NAMALWA (cell line): ENCODE measurements at places on chromosomes 1 and 21.

GRCh38 chr1:192506741-192507155, 68.8 kb upstream of the RGS1 start:
- DNase-seq, result peak; percentile 67

GRCh38 chr1:23419180-23419579, 5.4 kb downstream of the TCEA3 start:
- no peak for DNase-seq

- no peak for DNase-seq
Measured at GRCh38 chr1:10736634-10737586, 59.5 kb downstream of the CASZ1 start.

DNA sequence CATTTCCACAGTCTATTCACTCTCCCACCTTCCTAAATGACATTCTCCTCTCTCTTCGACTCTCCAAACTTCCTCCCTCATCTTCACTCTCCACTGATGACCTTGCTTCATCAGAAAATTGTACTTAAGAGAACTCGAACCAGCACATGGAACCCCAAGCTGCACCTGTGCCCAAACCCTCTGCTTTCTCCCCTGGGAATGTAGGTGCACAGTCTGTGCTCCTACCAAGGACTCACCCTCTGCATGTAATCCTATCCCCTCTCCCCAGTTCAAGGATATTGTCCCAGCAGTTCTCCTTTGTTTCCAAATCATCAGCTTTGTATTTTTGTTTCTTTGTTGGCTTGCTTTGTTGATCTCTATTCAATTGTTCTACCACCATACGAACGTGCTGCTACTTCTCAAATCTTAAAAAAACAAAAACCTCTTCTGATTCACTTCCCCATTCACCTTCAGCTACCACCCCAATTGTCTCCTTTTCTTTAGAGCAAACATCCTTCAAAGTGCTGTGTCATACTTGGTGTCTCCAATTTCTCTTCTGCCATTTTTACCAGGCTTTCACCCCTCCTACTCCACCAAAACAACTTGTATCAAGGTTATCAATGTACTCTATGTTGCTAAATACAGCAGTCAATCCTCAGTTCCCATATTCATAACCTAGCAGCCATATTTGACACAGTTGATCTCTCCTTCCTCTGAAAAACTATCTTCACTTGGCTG, 26.8 kb downstream of the RAB3B start:
- no peak for DNase-seq

GRCh38 chr1:59143133-59143487, 153.8 kb upstream of the FGGY start:
- no peak for DNase-seq

DNA sequence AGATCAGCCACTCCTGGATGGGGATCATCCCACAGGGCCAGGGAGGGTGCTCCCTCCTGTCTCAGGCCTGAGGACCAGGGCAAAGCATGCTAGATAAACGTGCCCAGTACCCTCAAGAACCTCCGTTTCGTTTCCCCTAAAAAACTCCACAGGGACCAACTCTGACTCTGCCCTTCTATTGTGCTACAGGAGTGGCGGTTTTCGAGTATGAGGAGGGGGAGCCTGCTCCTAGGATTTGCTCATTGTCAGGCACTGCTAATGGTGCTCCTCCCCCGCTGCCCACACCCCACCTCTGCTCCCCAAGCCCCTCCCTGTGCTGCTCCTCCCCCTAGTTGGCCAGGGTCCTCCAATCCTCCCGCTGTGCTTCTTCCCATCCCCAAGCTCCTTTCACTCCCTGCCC, 32.0 kb downstream of the PGBD5 start:
- peak; percentile 11 for DNase-seq

DNA sequence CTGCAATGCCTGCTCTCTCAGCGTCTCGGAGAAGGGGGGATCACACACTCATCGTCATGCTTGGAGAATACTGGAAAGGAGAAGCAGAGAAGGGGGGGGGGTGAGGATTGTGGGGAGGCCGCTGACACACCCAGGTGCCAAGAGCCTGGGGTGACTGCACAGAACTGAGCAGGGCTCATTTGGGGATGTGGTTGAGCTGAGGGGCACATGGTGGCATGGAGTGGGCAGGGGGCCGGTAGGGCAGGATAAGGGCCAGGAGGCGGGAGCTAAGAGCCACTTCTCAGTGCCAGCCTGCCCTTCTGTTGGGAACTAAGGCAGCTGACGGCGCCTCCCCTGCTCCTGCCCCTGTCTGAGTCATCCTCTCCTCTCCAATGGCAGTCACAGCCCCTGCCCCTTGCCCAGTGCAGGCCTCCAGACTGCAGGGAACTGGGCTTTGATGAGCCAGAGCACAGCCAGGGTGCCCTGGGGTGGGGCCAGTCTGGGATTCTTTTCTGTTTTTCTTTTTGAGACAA, 27.2 kb downstream of the MRPL37 start:
- DNase-seq, result no peak

GRCh38 chr1:153746174-153746573, 18.3 kb downstream of the INTS3 start:
- no peak for DNase-seq

DNA sequence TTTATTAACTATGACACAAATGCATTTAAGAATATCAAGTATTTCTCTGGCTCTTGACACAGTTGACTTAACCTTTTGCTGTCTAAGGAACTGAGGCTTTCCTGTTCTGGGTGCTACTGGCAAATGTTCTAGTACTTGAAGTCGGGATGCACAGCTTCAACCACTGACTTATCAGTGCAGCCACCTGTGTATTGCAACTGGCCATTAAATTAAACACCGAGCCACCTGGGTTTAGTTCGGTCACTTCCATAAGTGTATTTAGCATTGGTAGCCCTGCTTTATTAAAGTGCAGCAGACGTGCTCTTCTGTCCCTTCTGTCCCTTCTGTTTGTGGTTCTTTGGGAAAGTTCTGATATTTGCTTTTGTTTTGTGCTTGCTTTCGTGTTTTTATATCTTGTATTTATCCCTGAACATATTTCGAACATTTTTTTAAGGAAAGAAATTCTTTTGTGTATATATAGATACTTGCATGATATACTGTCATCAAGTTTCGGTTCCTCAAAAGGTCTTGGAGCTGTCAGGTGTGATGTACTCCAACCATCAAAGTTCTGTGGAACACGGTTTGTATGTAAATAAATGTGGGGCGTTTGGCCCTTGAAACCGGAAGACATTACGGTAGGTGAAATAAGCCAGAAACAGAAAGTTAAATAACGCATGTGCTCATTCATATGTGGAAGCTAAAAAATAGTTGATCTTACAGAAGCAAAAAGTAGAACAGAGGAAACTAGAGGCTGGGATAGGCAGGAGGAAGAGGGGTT, 297.9 kb upstream of the GREM2 start:
- peak; percentile 47 for DNase-seq

GRCh38 chr1:41784531-41785274, 134.0 kb downstream of the HIVEP3 start:
- no peak for DNase-seq

- DNase-seq, result no peak
Measured at GRCh38 chr1:68141071-68142021, 90.9 kb upstream of the DIRAS3 start.

GRCh38 chr21:38920631-38921398, 115.1 kb downstream of the ETS2 start:
- DNase-seq, result no peak

DNA sequence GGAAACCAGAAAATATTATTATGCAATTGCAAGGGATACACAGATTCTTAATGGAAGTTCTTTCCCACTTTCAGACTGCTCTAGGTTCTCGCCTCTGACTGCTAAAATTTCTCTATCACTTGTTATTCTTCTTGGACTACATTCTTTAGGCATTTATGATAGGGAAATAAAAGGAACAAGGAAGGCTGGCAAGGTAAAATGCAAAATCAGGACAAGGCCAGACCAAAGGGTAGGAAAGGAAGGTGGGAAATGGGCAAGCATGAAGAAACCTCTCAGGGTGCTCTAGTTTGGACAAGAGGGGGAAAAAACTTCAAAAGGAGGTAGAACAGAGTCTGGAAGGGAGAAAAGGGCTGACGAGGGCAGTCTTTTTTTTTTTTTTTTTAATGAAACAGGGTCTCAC, 26.2 kb downstream of the UROD start:
- no peak for DNase-seq

DNA sequence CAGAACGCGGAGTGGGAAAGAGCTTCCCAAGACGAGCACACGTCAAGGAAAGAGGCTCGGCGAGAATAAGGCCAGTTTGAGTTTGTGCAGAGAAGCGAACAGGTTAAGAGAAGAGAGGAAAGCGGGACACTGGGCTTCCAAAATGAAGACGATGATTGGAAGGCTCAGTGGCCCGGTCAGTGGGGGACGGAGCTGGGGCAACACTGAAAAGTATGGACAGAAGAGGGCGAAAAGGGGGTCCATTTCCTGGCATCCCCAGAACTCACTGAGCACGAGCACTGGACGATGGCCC, 258 bp downstream of the CCT3 start:
- DNase-seq, result no peak

DNA sequence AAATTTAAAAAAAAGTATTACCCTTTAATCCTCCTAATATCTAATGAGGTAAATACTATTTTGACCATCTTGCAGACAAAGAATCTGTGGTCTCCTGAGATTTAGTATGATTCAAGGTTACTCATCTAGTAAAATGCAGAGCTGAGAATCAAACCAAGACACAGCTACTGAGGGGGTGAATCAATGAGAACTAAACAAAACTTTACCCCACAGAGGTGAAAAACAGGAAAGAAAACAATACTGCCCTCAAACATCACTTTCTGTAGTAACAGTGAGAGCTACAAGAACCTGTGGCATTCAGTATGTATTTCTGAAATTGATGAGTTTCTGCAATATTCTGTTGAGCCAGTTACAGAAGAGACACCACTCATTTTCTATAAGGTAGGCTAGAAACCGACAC, 85.1 kb downstream of the JAK1 start:
- no peak for DNase-seq

DNA sequence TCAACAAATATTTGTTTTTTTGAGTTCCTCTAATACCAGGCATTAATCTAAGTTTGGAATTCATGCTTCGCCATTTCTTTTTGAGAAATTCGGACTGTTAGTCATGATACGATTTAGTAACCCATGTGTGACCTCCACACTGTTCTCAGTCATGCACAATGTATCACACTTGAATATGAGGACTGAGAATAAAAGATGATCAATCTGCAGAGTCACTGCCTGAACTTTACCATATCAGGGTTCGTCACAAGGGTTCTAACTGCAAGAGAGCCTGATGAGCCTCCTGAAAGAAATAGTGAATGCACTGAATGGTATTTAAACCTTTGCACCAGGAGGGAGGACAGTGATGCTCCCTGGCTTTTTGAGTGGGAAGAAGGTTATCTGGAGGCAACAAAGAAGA, 10.9 kb upstream of the FASLG start:
- no peak for DNase-seq

DNA sequence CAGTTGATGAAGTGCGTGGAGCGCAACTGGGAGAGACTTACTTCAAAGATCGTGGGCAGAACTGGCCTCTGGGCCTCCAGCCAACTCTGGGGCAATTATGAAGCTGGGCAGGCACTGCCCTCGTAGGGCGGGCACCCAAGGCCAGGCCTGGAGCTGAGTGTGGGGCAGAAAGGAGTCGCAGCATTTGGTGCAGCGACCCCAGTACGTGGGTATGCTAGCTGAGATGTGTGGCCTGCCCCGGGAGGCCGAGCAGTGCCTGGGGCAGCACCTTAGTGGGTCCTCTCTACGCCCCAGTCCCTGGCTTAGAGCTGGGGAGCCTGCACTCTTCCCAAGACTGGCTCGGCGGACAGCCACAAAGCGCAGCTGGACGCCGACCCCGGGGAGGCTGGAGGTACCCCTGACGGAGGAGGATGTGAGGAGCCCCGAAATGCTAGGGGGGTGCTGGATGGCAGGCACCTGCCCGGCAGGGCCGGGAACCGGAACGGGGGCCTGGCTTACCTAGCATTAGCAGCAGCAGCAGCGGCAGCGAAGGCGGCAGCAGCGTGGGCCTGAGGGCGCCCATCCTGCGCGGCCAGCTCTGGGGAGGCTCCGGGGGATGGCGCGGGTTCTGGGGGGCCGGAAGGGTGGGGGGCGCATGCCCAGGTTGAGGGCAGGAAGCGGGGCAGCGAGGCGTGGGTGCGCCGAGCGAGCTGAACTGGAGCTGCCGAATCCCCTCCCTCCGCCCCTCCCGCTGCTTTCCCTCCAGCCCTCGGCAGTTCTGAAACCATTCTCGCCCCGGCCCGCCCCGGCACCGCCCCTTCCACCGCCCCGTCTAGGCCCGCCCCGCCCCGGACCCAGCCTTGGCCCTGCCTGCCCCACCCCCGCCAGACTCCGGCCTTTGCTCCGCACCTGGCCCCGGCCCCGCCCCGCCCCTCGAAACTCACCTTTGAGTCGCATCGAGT, at the start of gene IGSF8:
TSS of gene IGSF8 (minus strand) at position 709 of the 941 bp plus-strand sequence. CDS start at position 562, 147 bp downstream.
- peak; percentile 91 for DNase-seq

- DNase-seq, result no peak
Measured at GRCh38 chr1:201349092-201349491, 28.4 kb downstream of the TNNT2 start.
